ENCODE measurements at places on chromosomes 5 and 9.
A peak's percentile ranks its signal among the peaks of the same experiment; 100 is the strongest.

DNA sequence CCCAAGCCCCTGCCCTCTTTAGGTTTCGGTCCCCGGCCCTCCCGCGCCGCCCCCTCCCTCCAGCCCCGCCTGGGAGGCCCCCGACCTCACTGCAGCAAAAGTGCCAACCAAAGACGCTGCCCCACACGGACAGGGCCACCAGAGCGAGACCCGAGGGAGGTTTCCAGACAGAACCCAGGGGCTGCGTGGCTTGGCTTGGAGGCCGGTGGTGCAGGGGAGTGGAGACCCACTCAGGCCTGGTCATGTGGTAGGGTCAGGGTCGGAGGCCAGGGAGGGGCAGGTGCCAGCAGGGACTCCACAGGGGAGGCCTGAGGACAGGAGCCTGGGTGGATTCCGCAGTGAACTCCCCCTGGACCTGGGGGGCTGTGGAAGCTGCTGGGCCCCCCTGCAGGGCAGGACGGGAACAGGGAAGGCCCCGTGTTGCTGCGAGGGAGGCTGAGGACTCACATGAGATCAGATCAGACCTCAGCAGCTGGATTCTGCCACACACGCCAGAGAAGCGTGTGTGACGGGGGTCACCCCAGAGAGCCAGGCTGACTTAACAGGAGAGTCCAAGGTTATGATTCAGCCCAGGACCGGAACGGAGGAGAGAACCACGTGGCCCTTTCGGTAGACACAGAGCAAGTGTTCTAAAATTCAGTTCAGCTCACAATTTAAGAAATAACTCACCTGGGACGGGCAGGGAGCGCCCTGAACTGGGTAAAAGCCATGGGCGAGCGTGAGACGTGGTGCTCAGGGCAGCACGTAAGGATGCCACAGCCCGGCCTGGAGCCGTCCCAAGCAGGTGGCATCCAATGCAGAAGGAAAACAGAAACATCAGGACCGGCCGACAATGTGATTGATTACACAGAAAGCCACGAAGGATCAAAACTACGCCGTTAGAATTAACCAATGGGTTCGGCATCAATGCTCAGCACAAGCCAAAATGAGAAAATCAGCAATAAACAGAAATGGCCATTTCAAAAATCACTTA is 38.9 kb downstream of the EXD3 start:
- DNase-seq: no peak

- no peak for DNase-seq
Measured at GRCh38 chr5:14341571-14342230, 198.6 kb downstream of the TRIO start.

DNA sequence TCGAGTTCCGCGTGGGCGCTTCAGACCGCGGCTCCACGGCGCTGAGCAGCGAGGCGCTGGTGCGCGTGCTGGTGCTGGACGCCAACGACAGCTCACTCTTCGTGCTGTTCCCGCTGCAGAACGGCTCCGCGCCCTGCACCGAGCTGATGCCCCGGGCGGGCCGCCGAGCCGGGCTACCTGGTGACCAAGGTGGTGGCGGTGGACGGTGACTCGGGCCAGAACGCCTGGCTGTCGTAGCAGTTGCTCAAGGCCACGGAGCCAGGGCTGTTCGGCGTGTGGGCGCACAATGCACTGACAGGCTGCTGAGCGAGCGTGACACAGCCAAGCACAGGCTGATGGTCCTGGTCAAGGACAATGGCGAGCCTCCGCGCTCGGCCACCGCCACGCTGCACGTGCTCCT is 3.7 kb upstream of the PCDHB15 start:
- no peak for DNase-seq

DNA sequence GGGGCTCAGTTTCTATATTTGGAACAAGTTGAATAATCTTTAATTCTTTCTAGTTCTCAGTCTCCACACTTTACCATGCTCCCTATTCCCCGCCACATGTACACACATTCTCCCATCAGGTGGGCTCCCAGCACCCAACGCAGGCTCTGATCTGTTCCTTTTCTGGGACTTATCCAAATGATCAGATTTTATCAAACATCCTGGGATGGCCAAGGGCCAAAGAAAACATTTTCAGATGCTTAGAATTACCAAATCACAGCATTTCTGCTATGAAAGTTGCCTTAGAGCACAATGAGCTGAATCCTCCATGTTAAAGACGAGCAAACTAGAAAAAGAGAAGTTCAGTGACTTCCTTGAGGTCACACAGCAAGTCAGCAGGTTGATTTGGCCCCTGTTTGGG is 153.4 kb downstream of the SEC61B start:
- no peak for DNase-seq

DNA sequence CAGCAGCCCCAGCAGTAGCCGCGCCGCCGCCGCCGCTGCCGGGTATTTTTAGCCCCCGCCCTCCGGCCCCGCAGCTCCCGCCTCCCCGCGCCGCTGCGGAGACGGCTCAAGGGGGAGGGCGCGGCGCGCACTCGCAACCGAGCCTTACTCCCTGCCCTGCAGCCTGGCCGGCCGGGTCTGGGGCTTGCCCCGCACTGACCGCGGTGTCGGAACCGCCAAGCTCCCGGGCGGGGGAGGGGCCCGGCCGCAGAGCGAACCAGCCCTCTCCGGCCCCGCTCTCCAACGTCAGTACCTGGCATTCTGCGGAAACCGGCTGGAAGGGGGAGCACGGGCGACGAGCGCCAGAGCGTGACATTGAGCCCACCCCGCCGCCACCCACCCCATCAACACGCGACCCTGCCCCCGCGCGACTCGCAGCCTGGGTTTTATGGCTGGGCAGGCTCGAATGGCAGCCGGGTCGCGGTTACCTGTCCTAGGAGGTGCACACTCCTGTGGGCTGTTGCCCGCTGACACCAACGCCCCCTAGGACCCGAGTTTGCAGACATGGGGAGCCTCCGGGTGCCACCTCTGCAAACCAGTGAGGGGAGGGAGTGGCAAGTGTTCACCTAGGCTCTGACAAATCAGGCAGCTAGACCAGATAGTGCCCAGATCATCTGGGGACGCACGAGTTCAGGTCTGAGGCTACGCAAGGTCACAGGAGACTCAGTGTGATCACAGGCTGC is at the start of gene ACSL6:
Gene ACSL6 (minus strand): TSS at position 37 of the 722 bp plus-strand sequence. CDS start 105 bp downstream, outside the sequence.
- peak; percentile 75 for DNase-seq

DNA sequence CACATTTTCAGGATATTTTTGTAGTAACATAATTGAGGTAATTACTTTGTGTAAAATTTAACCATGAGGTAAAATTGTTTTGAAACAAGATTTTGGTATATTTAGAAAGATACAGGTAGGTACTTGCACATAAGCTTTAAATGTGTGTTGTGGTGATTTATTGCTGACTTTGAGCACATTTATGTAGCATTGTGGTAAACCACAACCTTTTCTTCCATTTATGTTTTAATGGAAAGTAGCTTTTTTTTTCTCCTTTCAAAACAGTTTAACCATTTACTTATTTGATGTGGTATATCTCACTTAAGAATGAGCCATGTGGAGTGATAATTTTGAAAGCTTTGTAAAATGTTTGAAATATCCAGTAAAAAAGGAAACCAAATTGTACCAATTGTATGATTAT is 35.6 kb downstream of the FCHO2 start:
- no peak for DNase-seq

DNA sequence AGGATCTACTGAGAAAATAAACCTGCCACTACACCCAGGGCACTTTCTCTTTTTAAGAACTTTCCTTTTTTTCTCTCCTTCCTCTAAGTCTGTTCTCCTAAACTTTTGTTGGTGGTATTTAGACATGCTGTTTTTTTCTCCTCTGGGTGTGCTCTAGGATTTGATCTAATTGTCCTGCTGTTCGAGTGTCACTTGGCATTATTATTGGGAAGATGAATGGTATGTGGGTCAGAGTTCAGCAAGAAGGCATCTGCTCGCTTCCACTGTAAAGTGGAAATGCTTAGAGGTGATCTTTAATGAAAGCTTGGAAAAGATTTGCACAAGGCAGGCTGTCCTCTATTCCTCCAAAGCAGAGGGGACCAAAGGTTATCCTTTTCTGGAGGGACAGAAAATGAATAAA is 1.3 kb upstream of the PLPPR1 start:
- no peak for DNase-seq

DNA sequence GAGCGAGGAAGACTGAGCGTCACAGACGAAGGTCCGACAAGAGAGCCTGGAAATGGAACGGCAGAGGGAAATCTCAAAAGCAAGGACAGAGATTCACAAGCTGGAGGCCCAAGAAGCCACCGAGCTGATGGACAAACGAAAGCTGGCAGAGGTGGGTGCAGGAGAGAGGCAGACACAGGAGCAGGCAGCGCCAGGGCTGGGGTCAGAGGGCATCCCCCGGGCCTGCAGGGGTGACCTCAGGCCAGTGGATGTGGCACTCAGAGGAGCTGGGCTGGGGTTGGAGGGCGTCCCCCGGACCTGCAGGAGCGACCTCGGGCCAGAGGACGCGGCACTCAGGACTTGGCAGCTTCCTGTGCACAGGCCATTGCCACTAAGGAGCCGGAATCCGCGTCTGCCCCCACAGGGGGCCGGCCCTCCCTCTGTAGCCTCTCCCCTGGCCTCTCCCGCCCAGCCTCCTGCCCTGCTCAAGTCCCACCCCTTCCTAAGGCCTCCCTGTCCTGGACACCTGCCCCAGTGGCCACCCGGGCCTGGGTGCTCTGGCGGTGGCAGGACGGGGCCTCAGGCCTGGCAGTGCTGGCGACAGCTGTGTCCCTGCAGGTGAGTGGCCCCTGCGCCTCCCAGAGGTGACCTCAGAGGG is 40.4 kb downstream of the EXD3 start:
- no peak for DNase-seq

- no peak for DNase-seq
Measured at GRCh38 chr5:61089351-61089750, 72.9 kb downstream of the SMIM15 start.

GRCh38 chr5:159972538-159973362 is 36.2 kb upstream of the TTC1 start:
- peak; percentile 38 for DNase-seq

GRCh38 chr5:131677115-131677514 is 42.1 kb upstream of the RAPGEF6 start:
- DNase-seq: no peak

GRCh38 chr9:125558453-125559092 is 148.4 kb downstream of the MAPKAP1 start:
- DNase-seq: peak; percentile 82

DNA sequence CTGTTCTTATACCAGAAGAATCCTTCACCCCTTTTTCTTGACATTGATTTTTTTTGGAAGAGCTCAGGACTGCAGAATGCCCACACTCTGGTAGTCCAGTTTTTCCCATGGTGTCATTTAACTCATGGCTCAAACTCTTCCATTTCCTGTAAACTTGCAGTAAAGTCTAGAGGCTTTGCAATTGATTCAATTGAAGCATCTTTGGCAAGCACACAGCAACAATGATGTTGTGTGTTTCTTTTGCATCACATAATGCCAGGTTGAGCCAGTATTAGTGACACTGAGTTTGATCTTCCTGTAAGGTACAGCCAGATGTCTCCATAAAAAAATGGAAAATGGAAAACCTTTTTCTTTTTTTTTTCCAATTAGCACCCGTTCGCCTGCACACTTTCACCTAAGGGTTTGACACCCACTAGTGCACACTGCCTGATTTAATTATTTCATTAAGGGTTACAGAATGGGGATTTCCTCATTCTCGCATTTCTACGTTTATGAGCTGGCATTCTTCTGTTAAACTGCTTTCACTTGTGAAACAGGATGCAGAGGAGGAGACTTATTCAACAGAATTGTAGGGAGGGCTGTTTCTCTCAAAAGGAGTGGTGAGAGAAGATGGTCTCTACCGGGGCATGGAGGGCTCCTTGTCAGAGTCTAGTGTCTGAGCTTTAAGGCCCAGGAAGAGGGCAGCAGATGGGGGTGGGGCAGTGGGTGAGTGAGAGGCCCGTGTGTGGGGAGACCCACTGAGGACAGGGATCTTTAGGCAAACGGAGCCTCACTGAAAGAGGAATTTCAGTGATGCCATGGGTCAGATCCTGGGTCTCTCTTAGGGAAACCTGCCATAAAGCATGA is 2.2 kb upstream of the S1PR3 start:
- no peak for DNase-seq

DNA sequence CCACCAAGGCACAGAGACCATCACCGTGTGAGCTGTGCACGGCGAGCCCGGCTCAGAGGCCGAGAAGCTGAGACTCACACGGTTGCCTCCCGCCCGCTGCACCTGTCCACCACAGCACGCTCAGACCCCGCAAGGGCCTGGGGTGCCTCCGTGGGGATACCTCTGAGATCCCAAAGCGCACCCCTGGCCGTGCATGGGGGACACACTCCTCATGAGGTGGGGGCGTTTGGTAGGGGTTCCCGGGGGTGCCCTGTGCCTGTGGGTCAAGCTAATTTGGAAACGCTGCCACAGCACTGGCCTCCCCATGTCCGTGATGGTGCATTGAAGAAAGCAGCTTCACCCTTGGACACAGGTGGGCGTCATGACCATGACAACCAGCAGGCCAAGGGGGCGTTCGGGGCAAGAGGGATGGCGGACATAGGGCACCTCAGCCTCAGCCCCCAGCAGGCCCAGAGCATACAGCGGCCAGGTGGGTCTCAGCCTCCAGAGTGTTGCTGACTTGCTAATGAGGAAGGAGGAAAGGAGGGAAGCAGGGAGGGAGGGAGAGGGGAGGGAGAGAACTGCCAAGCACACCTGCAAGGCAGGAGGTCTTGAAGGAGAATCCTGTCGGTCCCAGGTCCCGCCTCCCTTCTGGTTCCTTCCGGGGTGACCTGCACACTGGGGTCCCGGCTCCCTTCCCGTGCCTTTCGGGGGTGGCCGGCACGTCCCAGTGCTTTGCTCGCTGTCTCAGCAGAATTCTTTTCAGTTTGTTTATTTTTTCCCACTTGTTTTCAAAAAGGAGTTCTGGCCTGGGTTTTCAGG is 34.7 kb downstream of the GLT6D1 start:
- DNase-seq: peak; percentile 30

GRCh38 chr9:98281281-98281680 is 25.8 kb upstream of the TBC1D2 start:
- DNase-seq: no peak

GRCh38 chr9:123649909-123650308 is 280.0 kb downstream of the DENND1A start:
- DNase-seq: no peak

GRCh38 chr9:77935974-77936373 is 95.6 kb downstream of the GNAQ start:
- no peak for DNase-seq

DNA sequence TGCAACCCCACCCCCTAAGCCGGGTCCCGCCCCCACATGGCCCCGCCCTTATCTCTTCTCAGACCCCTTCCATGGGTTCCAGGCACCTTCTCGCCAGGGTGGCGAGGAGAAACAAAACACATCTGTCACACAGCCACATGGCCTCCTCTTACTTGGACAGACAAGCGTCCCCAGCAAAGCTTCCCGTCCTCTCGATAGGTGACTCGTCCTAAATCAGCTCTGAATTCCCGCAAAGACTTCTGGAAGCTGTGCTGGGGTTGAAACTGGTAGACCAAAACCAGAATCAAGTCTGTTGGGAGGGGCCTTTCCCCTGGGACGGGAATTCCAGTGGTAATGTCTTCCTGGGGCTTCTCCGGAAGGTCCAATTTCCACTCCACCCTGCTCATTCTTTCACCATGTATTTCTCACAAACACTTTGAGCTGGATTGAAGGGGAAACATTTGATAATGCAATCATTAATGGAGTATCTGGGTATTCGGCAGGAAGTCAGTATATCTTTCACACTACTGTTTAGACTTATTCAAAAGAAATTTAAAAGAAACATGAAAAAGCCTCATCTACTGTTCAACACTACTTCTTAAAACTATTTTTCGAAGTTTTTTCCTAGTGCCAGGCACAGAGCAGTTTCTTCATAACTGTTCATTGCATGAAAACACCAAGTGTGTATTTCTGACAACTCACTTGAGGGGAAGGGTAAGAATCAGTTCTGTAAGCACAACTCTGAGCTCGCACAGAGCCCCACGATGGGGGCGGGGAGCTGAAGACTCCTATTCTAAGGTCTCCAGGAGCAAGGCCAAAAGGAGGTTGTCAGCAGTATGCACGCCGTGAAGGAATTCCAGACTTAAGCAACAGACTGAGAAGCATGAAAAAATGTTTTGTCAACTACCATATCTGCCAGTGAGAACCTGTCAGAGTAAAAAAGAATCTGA is 644 bp upstream of the CTNNAL1 start:
- DNase-seq: no peak
